ENCODE measurements at places on chromosomes 3 and 15.

DNA sequence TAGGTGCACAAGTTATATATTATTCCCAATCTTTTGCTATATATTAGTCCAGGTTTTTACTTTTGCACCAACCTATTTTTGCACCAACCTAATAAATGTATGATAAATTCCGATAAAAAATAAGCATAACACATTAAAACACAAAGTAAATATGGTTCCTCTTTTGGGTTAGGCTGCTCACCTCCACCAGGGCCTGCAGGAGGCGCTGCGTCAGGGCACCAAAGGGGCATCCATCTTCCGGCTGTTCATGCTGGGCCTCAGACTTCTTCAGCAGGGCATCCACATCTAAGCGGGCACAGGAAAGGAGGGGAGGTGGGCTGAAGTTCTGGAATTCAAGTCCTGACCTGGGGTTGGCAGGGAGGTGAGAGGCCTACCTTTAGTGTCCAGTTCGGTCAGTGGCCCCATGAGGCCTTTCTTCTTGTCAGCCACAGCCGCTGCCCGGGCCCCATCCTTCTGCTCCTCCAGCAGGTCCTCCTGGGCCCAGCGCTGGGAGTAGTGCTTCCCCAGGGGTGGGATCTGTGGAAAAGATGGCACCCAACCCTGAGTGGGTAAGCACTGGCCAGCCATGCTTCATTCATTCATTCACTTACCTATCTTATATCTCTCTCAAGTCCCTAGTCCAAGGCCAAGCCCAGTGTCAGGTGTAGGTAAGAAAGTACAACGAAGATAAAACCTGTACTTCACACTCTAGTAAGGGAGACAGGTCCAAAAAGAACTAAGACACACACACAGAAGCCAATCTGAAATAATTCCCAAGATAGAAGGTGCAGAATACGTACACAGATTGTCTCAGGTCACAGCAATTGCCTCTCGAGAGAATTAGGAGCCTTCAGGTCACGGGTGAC is 5.2 kb downstream of the TADA3 start:
- DNase-seq = peak; percentile 48

GRCh38 chr3:59237121-59237520 is 187.3 kb upstream of the CFAP20DC start:
- DNase-seq = no peak

DNA sequence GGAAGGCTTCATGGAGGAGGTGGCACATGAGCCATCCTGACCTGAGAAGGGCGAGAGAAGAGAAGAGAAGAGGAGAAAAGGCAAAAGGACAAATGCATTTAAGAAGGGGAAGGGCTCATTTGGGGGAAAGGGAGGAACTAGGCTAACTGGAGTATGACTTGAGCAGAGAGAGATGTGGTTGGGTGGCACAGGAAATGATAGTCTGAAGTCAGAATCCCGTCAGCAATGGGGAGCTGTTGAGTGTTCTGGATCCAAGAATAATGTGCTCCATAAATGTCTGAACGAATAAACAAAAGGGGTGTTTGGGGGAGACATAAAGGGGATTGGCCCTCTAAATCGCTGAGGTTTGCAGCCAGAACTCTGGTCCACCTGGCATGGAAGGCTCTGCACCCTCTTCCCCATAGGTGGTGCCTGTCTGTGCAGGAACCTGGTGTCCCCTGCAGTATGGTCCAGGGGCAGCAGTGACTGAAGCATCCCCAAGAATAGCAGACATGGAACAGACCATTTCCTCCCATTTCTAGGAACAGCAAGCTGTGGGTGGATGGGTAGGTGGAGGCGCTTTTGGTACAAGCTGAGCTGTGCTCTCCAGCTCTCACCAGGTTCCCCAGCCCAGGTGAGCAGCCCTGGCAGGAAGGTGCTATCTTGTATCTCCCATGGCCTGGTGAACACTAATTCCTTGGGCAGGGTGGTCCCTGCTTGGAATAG is 15.2 kb downstream of the CORO2B start:
- DNase-seq = no peak

DNA sequence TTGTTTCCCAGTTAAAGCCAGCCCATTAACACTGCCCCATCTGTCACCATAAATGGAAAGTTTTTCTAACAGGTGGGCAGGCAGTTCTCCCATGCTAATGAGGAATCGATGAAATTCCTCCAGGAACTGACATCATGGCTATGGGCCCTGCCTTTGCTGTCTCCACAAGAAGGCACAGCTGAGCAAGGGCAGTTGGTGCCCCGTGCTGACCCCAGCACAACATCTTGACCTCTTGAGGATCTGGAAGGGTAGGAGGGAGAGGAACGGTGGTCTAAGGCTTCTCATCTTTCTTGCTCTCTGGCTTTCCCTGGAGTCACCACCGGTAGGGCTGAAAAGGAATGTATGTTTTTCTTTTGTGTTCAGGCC is 46.7 kb downstream of the CHCHD6 start:
- DNase-seq = no peak

- no peak for DNase-seq
Measured at GRCh38 chr3:1661839-1662238, 436.8 kb upstream of the CNTN4 start.

- no peak for DNase-seq
Measured at GRCh38 chr3:8709801-8710507, 23.6 kb upstream of the CAV3 start.

DNA sequence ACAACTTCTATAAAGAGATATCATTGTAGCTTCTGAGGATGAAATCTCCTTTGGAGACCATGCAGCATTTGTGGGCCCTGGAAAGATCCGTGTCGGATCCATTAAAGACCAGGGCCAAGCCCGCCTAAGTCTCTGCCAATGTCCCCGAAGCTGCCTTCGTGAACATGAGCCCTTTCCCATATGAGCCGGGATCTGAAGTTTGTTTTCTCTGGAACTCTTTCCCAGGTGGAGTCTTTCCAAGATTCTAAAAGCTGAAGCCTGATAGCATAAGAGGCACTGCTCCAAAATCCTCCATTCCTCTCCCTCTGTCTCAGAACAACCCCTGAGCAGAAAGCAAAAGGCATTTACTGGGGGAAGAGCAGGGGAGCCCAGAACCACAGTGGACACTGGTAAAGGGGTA is 274.6 kb downstream of the NTRK3 start:
- no peak for DNase-seq

GRCh38 chr3:27800261-27800660 is 78.1 kb upstream of the EOMES start:
- DNase-seq = no peak

- no peak for DNase-seq
Measured at GRCh38 chr15:72492733-72493132, 18.6 kb downstream of the ARIH1 start.

- no peak for DNase-seq
Measured at GRCh38 chr3:10504171-10505049, 976 bp downstream of the ATP2B2 start.

- DNase-seq = no peak
Measured at GRCh38 chr3:105965384-105965783, 96.6 kb upstream of the CBLB start.

DNA sequence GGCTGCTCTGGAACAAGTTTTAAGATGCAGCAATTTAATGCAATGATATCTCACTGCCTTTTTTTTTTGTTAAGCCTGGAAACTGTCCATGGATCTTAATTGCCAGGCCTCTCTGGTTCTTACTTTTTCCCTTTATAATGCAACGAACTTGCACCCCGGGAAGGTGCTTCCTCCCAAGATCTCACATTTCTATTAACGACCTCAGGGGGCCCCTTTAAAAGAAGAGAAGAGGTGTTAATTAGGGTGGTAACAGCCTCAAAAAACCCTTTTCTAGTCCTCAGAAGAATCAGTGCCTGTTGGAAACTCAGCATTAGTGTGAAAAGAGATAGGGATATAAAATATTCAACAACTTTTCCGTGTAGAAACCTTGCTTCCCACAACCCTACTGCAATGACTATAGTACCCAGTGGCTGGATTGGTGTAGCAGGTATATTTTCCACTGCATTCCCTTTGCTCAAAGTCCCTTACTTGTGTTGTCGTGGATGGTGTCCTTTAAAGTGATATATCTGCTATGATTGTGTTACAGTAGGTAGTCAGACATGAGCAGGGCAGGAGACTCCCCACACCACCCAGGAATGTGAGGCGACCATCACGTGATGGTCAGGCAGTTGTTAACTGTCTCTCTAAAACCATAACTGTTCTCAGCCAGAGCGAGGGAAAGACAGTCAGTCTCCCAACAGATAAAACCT is 121.8 kb downstream of the CTNNB1 start:
- DNase-seq = no peak

GRCh38 chr3:71103430-71103921 is 480.1 kb downstream of the FOXP1 start:
- DNase-seq = peak; percentile 21

DNA sequence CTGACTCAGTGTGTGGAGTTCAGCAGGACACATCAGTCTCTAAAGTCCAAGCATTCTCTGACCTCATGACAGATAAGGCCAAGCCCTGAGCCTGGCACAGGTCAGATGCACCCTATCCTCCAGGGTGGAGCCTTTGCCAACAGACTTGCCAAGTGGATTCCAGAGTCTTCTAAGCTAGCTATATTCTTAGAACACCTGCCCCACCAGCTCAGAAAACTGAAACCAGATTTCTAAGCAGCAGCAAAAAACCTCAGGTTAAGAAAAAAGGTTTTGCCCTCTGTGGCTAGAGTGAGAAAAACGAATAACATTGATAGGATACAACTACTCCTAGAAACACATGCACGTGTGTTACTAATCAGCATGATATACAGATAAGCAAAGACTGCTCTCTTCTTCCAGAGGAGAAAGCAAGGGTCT is 11.6 kb downstream of the RMDN3 start:
- no peak for DNase-seq

DNA sequence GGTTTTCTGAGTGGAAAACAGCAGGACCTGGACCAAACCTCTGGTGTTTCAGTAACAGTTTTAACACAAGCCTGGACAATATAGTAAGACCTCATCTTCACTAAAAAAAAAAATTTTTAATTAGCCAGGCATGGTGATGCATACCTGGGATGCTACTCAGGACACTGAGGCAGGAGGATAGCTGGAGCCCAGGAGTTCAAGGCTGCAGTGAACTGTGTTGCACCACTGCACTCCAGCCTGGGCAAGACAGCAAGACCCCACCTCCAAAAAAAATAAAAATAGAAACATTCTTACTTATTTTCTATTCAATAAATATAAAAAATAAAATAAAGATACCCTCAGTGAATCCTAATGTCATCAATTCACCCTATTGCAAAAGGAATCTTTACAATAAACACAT is 21.5 kb downstream of the ULK4 start:
- no peak for DNase-seq

DNA sequence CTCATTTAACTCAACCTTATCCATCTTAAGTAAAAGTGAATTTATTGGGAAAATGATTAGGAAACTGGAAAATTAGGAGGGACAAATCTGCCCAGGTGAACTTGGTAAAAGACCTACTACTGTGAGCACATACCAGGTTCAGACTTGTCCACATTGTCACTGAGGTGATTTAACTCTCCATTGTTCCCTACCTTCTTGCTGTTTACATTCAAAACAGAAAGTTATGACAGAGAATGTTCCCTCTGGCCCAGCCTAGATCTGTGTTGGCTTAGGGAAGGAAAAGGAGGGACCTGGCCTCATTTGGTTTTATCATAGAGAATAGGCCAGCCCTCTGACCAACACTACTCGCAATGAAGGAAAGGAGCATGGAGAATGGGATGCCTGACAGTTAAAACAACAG is 117.6 kb downstream of the SATB1 start:
- DNase-seq = no peak

DNA sequence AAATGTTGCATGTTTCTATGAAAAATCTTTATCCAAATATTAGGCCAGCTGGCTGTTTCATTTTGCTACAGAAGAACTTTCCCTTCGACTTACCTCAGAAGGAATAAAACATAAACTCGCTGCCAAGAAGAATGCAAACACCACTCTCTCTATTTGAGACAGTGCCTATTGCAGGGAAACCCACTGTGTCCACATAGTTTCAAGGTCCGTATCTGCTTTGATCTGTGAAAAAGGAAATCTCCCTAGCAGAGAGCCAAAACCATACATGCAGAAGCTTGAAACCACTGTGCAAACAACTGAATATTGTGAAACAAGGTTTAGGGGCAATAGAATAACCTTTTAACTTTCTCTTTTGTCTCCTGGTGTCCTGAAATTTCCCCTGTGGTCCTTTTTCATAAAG is 35.0 kb upstream of the CAPN7 start:
- DNase-seq = no peak

- DNase-seq = no peak
Measured at GRCh38 chr3:77825001-77825827, 785.3 kb downstream of the ROBO2 start.

- DNase-seq = no peak
Measured at GRCh38 chr3:106296062-106296461, 427.2 kb upstream of the CBLB start.

DNA sequence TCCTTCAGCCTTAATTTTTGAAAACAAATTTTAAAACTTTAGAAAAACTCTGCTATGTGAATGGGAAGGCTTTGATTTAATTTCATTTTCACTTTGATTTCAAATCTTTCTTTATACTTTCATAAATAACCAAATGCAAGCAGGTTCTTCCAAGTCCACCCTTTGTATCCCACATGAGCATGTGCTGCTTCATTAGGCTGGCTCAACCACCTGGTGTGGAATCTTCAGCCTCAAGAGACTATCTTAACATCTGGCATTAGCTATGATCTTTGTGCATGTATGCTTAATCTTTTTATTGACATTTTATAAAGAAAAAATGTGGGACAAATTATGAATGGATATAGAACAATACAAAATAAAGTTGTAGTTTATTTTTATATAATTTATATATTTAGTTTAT is 81.8 kb upstream of the MLF1 start:
- DNase-seq = no peak

DNA sequence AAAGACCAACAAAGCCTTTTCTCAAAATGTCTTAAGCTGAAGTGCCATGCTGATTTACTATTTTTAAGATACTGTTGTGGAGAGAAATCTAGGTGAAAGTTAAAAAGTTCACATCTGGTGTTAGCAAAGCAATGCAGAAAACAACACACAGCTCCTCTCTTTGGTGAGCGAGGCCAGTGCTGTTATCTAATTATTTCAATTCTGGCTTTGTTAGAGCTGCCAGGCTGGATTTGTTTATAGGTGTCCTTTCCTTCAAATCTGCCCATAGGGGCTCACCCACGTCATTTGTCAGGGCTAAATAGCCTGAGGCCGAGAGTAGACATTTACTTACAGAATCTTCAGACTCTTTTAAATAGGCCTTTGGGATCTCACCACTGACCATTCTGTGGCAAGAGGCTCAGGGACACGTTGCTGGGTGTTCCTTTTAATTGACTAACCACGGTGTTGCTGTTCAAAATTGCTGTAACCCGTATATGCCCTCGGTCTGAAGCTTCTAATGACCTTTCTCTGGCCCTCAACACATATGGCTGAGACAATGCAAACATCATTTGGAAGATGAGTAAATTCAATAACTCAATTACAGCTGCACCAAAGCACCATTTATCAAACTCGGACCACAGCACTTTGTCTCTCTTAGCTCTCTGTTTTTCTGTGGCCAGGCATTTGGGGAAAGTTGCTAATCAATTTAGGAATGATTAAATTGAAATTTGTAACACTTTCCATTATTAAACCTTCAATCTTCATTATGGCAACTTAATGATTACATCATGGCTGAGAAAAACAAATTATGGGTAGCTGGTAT is 152.6 kb downstream of the PDZRN3 start:
- DNase-seq = no peak
